ENCODE measurements at places on chromosomes 4 and X. TPM values are rescaled to one million over a fixed set of nuclear protein-coding genes. Genes with fewer than 3 reads are reported as not detected.

GRCh38 chr4:172725581-172725980, 443.0 kb upstream of the GALNT7 start:
- no peak for DNase-seq

DNA sequence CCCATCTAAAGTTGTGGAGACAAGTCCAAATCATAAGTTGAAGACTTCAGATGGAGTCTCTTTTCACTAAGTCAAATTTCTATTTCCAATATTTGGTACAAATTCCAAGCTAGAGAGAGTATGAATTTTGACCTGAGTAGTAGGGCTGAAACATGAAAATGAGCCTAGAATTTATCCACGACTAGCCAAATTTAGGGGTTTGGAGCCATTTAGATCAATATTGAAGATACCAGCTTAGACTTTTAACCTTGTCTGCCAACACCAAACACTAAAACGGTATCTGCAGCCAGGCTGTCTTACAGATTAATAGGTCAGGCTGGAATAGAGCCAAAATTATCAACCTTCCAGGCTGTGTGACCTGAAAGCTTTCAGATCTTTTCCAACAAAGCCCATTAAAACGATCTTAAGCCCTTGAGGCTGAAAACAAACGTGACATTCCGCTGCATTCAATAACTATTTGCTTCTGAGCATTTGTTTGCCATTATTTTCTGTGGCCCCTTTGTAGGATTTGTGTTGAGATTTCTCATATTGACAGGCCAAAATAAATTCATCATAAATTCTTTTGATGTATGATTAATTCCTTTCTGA, 268.7 kb upstream of the DKK2 start:
- DNase-seq = no peak

DNA sequence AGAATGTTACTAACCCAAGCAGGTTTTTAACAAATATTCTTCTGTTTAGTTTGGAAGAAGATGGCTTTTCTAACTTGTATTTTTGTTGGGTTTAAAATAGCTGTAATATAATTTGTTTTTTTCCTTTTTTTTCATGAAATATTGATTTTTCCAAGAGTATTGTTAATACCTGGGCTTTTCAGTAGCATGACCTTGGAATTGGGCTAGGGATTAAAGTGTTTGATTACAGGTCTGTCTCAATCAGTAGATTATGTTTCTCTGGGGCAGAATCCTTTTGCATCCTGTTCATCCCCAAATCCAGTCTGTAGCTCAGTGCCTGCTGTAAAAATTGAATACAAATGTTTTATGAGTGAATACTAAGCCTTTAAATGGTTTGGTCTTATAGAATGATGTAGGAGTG, 479.8 kb downstream of the RAPGEF2 start:
- DNase-seq = no peak

GRCh38 chr4:150593996-150594395, 12.0 kb downstream of the MAB21L2 start:
- no peak for DNase-seq

GRCh38 chrX:45715748-45716147, 515.1 kb upstream of the DIPK2B start:
- no peak for DNase-seq

DNA sequence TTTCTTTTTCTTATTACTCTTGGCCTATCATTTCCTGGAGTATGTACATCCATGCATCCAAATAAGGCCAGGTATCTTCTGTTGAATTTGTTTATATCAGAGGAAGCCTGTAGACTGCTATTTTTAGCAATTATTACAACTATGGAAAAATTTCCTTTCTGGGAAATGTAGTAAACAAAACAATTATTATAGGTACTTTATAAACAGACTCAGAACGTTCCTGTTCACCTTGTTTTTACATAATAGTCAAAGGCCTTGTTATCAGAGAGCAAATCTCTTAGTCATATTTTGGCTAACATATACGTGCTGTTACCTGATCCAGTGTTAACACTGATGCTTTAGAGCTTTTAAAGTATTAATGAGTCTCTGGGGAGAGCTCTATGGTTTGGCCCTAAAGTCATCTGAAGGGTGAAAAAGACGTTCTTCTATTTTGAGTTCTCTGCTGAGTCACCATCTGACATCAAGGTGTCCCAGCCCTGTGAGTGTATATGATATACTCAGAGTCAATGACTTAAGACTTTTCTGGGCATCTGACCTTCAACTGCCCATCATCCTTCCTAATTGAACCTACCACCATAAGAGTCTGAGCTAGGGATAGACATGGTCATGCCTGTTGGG, 7.3 kb downstream of the SPARCL1 start:
- DNase-seq = no peak

GRCh38 chr4:11625211-11625610, 196.5 kb upstream of the HS3ST1 start:
- DNase-seq = no peak

DNA sequence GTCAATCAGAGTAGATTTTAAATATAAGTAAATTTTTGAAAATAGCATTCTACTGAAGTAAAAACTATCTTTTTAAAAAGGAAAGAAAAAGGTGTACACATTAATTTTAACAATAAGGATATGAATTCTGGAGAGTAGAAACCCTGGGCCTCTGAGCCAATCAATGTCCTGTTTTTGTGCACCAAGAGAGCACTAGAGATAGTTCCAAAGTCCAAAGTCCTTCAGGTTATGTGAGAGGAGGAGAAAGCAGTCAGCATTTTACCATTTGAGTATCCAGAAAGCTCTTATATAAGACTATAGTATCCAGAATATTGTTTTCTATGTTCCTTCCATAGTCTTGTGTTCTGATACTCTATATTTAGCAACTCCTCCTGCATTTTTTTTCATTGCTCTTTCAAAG, 3.3 kb upstream of the TCEAL8 start:
- no peak for DNase-seq

DNA sequence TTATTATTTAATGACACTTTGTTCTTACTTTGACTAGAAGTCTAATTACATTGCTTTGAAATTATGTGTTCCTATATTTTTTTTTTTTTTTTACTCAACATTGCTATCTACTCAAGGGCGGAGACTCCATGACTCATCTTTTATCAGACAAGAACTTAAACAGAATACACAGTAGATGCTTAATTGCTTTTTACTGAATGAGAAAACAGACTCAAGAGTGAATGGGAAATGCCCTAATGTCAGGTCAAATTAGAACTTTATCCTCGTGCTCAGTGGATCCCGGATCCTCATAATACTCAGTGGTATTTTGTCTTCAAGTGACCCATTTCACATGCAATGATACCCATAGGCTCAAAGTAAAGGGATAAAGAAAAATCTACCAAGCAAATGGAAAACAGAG, 954.5 kb upstream of the IGFBP7 start:
- no peak for DNase-seq

DNA sequence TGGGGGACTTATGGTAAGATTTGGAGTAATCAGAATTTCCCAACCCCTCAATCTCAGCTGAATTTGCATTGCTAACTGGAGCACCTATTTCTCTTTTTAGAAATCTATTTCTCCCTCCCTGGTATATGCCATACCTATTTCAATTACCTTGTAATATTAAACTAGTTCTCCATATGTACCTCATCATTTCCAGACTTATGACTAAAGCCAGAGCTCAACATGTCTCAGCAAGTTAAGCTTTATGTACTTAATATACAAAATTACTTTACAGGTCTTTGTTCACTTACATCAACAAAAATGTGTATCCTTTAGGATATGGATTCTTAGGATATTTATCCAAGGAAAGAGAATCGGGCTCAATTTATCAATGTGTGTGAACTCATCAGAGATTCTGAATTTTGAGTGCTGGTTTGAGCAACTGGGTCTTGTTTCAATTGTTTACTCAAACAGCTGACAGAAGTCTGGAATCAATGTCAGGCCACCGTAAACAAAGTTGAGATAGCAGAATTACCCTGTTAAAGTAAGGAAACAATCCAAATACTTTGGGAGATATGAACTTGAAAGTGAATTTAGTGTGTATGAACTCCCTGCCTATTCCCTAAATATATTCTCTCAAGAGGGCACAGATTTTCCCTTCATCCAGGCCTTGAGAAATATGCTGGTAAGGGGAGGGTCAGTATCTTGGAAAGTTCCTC, 199.6 kb downstream of the VEGFC start:
- no peak for DNase-seq

DNA sequence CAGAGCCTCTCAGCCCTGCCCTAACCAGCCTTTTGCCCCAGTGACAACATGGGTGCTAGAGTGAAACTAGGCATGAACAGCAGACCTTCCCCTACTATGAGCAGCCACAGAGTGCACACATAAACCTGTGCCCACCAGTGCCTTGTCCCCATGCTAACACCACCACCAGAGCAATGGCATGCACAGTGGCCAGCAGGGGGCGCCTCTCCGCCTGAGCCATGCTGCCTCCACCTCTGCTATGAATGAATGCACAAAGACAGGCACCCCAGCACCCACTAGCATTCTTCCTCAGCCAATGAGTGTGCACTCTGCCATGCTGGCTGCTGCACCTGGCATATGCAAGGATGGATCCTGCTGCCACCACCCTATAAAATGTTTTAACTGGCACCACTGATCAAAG, 286.9 kb upstream of the FGF16 start:
- DNase-seq = no peak

DNA sequence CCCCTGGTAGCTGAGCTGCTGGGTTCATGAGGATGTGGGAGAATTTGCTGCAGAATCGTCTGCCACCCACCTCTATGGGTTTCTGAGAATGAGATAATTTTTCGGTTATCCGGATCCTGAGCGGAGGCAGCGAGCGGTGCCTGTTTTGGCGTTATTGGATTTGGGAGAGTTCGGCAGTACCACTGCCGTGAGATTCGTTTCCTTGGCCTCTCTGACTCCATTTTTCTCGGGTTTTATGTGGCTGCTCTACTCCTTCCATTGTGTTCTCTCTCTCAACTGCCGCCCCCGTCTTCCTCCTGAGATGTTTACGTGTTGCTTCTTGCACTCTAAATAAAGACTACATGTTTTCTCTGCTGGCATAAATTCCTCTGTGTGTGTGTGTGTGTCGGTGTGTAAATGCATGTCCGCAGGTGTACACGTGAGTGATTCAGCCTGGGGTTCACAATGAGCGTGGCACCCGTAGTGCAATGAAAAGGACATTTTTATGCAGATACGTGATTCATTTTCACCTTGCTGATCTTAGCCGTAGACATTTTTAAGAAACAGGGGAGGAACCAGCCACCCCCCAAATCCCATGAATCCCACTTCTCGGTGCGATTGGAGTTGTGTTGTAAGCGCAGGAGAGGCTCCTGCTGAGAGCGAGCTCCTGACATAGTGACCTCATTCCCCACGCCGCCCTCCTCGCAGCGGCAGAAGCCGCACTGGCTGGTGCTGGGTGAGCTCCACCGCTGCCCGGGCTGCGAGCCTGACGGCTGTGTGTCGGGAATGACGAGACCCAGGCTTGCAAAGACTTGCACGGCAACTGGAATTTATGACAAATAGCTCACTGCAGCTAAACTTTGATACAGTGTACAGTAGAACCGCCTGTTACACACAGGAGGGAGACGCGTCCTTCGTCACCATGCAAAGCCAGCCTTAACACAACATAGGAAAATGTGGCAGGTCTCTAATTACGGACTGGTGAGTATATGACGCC, 82.2 kb downstream of the STOX2 start:
- no peak for DNase-seq

DNA sequence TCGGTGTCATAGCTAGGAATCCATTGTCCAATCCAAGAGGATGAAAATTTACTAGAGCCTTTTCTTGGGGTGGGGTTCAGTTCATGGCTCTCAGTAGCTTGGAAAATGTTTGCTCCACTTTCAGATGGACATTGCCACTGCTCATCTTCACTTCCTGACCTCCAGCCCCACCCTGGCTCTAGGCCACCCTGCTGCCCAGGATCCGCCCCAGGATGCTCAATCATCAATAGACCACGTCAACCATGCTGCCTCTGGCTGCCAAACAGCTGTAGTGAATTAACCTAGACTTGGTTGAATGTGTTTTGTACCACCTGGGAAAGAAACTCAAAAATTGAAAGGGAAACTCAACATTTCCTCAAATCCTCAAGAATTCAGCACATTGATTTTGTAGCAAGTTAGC, 37.2 kb upstream of the HSD17B10 start:
- DNase-seq = no peak

DNA sequence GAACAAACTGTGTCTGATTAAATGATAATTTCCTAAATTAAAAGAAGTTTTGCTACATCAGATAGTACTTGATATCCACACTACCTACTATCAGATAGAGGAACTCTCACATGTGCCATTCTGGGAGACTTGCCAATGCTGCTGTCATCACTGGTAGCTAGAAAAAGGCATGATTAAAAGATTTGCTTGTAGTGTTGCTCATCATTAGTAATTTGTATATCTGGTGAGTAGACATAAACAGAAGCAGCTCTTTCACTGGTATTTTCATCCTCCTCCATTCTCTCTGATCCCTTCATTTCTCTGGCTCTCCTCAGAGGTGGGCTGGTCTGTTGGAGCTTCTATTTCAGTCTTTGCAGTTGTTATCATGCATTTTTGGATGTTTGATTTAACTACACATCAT, 56.0 kb downstream of the SPRY1 start:
- peak; percentile 94 for DNase-seq

DNA sequence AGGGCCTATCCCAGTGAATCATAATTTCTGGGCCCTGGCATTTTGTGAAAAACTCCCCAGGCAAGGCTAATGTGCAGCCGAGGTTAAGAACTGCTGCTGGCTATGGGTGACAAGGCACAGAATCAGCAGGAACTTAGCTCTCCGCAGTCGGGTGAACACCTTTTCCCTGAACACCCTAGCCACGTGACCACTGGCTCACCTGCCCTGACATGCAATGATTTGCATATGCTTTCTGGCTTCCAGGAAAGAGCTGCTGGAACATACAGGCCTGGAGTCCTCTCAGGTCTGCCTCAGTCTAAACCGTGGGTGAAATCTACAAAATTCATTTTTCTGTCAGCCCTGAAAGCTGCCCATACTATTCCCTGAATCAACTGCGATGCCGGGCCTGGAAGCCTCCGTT, 56.6 kb downstream of the ZNF827 start:
- DNase-seq = no peak

- DNase-seq = no peak
These were observed 6.0 kb downstream of the FRG2 start for GRCh38 chr4:190020790-190021717.

- no peak for DNase-seq
These were observed 671 bp downstream of the SLC7A11 start for GRCh38 chr4:138241281-138242075.

GRCh38 chr4:182930889-182931288, 13.7 kb upstream of the DCTD start:
- no peak for DNase-seq

MAP7D2 gene
- 0.27 TPM for total RNA-seq

XAGE1A gene
- total RNA-seq = not detected

GPRIN3 gene
- 2.7 TPM for total RNA-seq

LANCL3 gene
- 0.27 TPM for total RNA-seq

MSANTD1 gene
- total RNA-seq = 2.2 TPM

CHRDL1 gene
- 5.9 TPM for total RNA-seq

EPHA5 gene
- not detected for total RNA-seq

TCEAL7 gene
- 0.27 TPM for total RNA-seq

MAEA gene
- 94.8 TPM for total RNA-seq

LAMP2 gene
- total RNA-seq = 135 TPM

All from hematopoietic multipotent progenitor cell (in vitro differentiated cells).